ENCODE measurements at places on chromosomes 13 and 19. TPM values are rescaled to one million over a fixed set of nuclear protein-coding genes. Genes with fewer than 3 reads are reported as not detected.

DNA sequence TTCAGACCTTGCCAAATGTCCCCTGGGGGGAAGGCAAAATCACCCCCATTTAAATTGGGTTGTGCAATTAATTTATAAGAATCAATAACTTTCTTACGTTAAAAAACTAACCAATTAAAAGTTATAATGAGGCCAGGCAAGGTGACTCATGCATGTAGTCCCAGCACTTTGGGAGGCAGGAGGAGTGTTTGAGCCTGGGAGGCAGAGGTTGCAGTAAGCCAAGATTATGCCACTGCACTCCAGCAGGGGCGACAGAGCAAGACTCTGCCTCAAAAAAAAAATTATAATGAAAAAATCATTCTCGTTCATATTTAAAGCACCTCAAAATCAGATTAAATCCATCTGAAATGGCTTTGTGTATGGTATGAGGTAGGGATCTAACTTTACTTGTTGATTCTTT lies 18.4 kb upstream of the SIGLEC14 start:
- no peak overlapping the region for H3K27ac ChIP-seq
- no peak overlapping the region for H3K4me3 ChIP-seq
- no peaks in the 10 kb centered on the region for H3K36me3 ChIP-seq
- peaks cover 32% of the 10 kb centered on the region for H3K27me3 ChIP-seq
- no peaks in the 10 kb centered on the region for H3K4me1 ChIP-seq

- H3K27ac ChIP-seq, result peak overlapping the region; percentile 96
- H3K4me1 ChIP-seq, result peaks cover 31% of the 10 kb centered on the region
- H3K27me3 ChIP-seq, result no peaks in the 10 kb centered on the region
- peak; percentile 98 for DNase-seq
Measured at GRCh38 chr19:47273313-47274070, 1.2 kb upstream of the INAFM1 start.

- no peak overlapping the region for H3K27ac ChIP-seq
- peaks cover 5% of the 10 kb centered on the region for H3K4me1 ChIP-seq
- H3K27me3 ChIP-seq, result peaks cover under 1% of the 10 kb centered on the region
- no peak overlapping the region for H3K4me3 ChIP-seq
Measured at GRCh38 chr13:95535243-95535642, 17.3 kb upstream of the CLDN10 start.

DNA sequence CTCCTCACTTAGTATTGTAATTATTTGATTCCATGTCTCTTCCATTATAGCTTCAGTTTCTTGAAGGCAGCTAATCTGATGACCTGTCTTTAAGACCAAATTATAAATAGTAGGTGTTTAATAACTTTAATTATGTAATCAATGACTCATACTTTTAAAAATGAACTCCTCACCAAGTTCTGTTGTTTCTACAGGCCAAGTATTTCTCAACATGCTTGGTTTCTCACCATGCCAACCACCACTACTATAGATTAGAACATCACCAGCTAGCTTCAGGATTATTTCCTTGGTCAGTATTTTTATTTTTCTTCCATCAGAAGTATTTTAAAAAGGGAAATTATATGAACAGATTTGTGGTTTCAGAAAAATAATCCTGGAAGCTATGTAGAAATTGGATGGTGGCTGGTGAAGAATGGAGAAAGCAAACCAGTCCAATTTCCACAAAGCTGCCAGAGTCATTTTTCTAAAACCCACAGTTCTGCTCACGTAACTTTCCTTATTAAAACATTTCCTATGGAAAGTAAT lies 237.7 kb upstream of the DACH1 start:
- no peak for DNase-seq
- no peak overlapping the region for H3K27ac ChIP-seq

DNA sequence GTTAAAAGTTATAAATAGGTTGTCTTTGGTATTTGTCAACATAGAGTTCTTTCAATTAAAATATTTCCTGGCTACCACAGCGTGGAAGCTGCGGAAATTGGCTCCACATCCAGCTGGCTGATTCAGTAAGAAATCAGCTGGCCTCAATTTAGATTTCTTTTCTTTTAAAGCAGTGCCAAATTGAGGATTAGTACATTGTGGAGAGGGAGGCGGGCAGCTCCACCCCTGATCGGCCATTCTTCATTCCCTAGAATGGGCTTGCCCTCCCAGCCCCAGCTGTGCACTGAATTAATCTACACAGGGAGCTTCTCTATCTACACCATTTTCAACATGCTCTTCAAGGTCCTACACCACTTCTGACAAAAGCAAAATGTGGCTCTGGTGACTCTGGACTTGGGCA lies 624.8 kb downstream of the DACH1 start:
- H3K36me3 ChIP-seq, result no peaks in the 10 kb centered on the region
- peaks cover 5% of the 10 kb centered on the region for H3K4me1 ChIP-seq
- H3K27ac ChIP-seq, result no peak overlapping the region

DNA sequence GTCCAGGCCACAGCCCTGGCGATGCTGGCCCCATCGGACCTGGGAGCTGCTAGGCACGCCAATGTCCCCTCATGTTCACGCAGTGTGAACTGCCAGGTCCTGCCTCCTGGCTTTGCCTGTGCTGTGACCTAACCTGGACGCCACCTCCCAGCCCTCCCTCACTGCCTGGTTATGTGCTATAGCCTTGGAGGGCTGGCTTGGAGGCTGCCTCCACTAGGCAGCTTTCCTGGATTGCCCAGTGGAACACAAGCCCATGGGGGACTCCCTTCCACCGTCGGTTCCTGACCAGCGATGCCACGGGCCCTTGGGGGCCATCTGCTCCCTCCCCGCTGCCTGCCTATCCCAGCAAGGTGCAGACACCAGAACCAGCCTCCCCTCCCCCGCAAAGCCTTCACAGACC lies 15.2 kb upstream of the UQCR11 start:
- no peak overlapping the region for H3K4me3 ChIP-seq
- H3K27ac ChIP-seq, result no peak overlapping the region
- H3K27me3 ChIP-seq, result no peaks in the 10 kb centered on the region
- H3K4me1 ChIP-seq, result no peaks in the 10 kb centered on the region

DNA sequence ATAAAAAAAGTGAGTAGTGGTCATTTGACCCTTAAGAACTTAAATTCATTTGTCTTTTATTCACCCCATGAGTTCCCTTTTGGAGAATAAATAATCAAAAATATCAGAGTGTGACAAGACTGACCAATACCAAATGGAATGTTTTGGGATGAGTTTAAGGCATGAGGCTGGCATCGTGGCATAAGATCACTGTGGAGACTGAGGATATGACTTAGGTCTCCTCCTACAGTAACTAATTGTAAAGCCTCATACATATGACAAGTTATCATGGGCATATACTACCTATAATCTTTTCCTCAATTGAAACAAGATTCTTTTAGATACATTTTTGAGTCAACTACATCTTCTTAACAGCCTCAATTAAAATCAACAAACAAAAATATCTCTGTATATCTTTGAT lies 782.0 kb downstream of the SLITRK1 start:
- no peaks in the 10 kb centered on the region for H3K4me1 ChIP-seq
- no peak overlapping the region for H3K27ac ChIP-seq
- no peaks in the 10 kb centered on the region for H3K27me3 ChIP-seq
- no peak overlapping the region for H3K4me3 ChIP-seq

The SIAH3 gene
- 0.38 TPM for total RNA-seq

The PTPRS gene
- total RNA-seq, result 147 TPM

DNA sequence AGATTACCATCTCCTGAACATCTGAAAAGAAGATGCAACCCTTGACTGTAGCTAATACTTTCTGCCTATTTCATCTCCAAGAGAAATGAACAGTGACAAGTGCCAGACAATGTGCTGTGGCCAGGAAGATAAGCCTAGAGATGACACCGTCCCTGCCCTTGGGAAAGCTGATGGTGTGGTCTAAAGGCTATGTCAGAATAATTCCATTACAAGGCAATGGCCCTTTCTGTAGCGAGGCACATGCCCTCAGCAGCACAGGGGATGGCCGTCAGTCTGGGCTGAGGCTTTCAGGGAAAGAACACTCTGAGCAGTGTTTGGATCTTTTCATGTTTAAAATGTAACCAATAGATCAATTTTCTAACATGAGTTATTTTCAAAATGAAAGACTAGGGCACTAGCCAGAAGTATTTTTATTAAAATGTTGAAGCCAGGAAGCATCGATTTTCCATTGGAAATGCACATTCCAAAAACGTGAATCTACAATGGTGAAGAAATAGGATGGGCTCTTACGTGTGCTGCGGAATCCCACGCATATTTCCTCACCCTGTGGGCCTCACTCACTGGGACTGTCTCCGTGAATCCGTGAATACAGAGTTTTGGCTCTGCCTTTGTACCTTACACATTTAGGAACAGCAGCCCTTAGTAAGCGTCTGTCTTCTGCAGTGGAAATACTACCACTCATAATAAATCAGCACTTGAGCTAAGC lies 22.0 kb downstream of the COL4A1 start:
- DNase-seq, result no peak
- no peaks in the 10 kb centered on the region for H3K36me3 ChIP-seq
- H3K4me3 ChIP-seq, result no peak overlapping the region
- no peak overlapping the region for H3K27ac ChIP-seq
- no peaks in the 10 kb centered on the region for H3K27me3 ChIP-seq
- H3K4me1 ChIP-seq, result peaks cover 15% of the 10 kb centered on the region

GRCh38 chr19:17216058-17216670 lies 1.0 kb downstream of the USE1 start:
- no peaks in the 10 kb centered on the region for H3K27me3 ChIP-seq
- DNase-seq, result no peak
- peaks cover 21% of the 10 kb centered on the region for H3K4me1 ChIP-seq
- H3K27ac ChIP-seq, result no peak overlapping the region
- peaks cover 30% of the 10 kb centered on the region for H3K36me3 ChIP-seq

GRCh38 chr19:46608581-46609345 lies 7.6 kb downstream of the CALM3 start:
- H3K4me3 ChIP-seq, result no peak overlapping the region
- peaks cover 48% of the 10 kb centered on the region for H3K4me1 ChIP-seq
- DNase-seq, result no peak
- no peak overlapping the region for H3K27ac ChIP-seq
- H3K27me3 ChIP-seq, result no peaks in the 10 kb centered on the region

- H3K27ac ChIP-seq, result no peak overlapping the region
- H3K4me3 ChIP-seq, result no peak overlapping the region
- H3K4me1 ChIP-seq, result peaks cover 22% of the 10 kb centered on the region
- peaks cover 100% of the 10 kb centered on the region for H3K27me3 ChIP-seq
Measured at GRCh38 chr19:41932720-41933332, 4.6 kb upstream of the ERFL start.

DNA sequence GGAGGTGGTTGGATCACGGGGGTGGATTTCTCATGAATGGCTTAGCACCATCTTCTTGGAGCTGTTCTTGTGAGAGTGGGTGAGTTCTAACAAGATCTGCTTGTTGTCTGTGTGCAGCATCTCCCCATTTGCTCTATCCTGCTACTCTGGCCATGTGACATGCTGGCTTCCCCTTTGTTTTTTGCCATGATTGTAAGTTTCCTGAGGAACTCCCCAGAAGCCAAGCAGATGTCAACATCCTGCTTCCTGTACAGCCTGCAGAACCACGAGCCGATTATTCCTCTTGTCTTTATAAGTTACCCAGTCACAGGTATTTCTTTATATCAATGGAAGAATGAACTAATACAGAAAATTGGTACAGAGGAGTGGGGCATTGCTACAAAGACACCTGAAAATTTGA lies 2.3 kb upstream of the SIGLEC12 start:
- peaks cover 5% of the 10 kb centered on the region for H3K27me3 ChIP-seq
- H3K4me3 ChIP-seq, result no peak overlapping the region
- H3K27ac ChIP-seq, result no peak overlapping the region

DNA sequence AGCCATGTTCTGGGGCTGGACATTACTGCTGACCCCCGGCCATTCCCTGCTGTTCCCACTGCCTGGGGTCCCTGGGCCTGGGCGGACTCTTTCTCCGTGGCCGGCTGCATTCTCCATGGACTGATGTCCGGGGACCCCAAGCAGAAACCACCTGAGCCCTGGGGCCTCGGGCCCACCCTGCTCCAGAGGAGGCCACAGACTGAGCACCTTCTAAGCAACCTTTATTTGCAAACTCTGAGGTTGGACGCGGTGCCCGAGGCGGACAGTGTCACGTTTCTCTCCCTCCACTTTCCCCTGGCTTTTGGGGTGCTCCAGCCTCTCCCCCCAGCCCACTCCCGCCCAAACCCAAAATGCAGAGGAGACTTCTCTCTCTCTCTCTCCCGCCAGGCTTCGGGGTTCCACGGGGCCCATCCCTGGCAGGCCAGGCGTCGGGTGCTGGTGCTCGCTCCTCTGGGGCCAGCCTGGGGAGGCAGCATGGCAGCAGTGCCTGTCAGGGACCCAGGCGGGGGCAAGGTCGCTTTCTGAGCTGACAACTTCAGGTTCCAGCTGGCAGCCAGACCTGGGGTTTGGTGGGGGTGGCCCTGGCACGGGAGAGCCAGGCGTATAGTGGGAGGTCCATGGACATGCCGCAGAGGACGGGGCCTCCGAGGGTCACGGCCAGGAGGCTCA lies 2.3 kb upstream of the C19orf25 start:
- peaks cover 24% of the 10 kb centered on the region for H3K4me1 ChIP-seq
- H3K4me3 ChIP-seq, result no peak overlapping the region
- no peak for DNase-seq
- no peaks in the 10 kb centered on the region for H3K27me3 ChIP-seq

The A1BG gene
- 10.4 TPM for total RNA-seq

- H3K27ac ChIP-seq, result no peak overlapping the region
- peaks cover 68% of the 10 kb centered on the region for H3K27me3 ChIP-seq
- H3K4me1 ChIP-seq, result peaks cover 57% of the 10 kb centered on the region
- H3K4me3 ChIP-seq, result peak overlapping the region; percentile 38
Measured at GRCh38 chr19:10418485-10419199, 1.7 kb upstream of the PDE4A start.

DNA sequence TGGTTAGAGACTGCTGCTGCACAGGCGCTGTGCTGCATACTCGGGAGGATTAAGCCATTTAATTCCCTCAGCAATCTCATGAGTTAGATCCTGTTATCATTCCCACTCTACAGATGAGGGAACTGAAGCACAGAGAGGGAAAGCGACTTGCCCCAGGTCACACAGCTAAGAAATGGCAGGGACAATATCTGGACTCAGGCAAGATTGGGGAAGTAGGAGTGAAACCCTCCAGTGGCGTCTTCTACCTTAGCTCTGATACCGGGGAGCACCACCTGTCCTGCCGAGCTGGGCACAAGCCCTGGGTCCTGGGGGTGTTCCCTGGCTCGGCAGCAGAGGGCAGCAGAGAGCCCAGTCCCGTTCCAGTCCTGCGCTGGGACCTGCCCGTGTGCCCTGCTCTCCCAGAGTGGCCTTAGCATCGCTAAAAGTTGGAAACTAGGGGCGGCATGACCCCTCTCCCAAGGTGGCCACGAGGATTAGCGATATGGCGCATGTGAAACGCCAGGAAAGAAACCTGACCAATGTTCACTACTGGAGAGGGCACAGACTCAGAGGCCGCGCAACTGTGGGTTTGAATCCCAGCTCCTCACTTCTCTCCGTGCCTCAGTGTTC lies 20.5 kb downstream of the CYTH2 start:
- no peak for DNase-seq
- no peak overlapping the region for H3K27ac ChIP-seq
- no peaks in the 10 kb centered on the region for H3K36me3 ChIP-seq
- no peaks in the 10 kb centered on the region for H3K27me3 ChIP-seq
- no peak overlapping the region for H3K4me3 ChIP-seq

The NXNL1 gene
- total RNA-seq, result not detected

The HIPK4 gene
- total RNA-seq, result 0.21 TPM

DNA sequence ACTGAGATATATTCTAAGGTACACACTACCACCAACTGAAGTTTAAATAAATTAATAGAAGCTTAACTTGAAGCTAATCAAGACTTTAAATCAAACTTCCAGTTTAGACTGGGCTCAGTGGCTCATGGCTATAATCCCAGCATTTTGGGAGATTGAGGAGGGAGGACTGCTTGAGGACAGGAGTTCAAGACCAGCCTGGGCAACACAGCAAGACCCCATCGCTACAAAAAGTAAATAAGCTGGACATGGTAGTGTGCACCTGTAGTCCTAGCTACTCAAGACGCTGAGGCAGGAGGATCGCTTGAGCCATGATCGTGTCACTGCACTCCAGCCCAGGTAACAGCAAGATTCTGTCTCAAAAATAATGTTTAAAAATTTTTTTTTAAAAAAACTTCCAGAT lies 8.6 kb downstream of the KPNA3 start:
- no peak overlapping the region for H3K27ac ChIP-seq
- no peaks in the 10 kb centered on the region for H3K36me3 ChIP-seq
- DNase-seq, result no peak
- H3K27me3 ChIP-seq, result no peaks in the 10 kb centered on the region
- H3K4me3 ChIP-seq, result no peak overlapping the region

Data from suprapubic skin (tissue), 4 donors.